M059J (cell line): ENCODE measurements at places on chromosomes 6 and 20. TPM values are rescaled to one million over a fixed set of nuclear protein-coding genes. Genes with fewer than 3 reads are reported as not detected.

Gene CDSN
- total RNA-seq: not detected in 2 replicates

Gene NKAIN2
- total RNA-seq: 0.15 TPM in 1 of 2 replicates, not detected in the other

DNA sequence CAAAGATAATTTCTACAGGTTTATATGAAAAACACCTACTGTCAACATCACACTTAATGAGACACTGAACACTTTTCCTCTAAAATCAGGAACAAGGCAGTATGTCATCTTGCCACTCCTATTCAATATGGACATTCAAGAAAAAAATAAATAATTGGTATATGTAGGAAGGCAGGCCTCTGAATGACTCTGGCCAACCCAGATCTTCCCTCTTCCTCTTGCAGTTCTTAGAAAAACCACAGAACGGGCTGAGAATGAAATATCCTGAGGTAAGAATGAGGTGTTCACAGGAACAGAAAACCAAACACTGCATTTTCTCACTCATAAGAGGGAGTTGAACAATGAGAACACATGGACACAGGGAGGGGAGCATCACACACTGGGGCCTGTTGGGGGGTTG, 1207.2 kb upstream of the CITED2 start:
- DNase-seq: peak; percentile 79

DNA sequence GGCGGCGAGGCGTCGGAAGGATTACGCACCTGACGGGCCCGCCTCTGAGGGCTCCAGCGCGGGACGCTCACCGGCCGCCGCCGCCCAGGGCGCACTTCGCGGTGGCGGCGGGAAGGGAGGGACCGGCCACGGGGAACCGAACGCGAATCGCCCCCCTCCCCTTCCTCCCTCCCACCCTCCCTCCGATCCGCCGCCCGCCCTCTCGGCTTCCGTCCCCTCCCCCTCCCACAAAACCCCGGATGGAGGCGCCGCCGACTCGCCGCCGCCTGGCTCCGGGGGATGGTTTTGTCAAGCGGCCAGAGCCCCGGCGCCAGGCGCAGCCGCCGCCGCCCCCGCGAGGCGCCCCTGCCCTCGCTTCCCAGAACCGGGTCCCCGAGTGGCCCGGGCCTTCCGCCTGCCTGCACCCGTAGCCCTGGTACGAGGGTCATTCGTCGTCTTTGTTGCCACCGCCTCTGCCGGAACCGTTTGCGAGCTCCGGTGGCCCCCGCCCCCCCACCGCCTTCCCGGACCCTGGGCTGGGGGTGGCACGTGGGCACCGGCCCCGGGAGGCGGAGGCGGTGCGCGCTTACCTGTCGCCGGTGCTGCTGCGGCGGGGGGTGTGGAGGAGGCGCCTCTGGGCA, 398 bp downstream of the ZBTB2 start:
- DNase-seq: no peak

DNA sequence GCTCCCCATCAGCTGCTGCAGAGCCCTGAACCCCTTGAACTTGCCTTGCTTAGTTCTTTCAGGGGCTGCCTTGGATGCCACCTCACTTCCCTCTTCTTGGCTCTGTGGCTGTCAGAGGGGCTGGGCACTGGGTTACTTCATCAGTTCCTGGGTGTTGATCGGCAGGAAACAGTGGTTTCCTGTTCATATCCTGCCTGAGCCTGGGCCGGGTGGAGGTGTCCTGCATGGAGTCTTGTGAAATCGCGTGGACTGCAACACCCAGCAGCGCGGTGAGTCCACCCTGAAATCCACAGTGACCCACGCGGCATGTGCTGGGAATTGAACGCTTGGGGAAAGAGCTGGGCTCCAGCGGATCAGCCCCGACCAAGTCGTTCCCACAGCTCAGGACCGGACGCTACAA, 97.5 kb downstream of the CDH26 start:
- DNase-seq: no peak

DNA sequence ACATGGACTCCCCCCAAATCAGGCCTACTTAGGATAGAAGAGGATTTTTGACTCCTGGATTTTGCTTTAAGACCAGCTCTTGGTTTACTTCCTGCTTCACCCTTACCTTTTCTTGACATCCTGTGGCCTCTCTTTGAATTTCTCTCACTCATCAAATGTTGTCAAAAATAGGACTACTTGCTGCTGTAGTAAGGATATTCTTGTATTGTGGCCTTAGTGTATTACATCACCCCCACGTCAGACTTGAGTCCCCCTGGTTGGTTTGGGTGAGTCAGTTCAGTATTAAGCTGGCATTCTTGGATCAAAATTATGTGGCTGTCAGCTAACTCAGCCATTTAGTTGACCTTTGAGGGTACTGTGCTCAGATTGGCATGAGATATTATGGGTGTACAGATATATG, 1.1 kb downstream of the TPX2 start:
- peak; percentile 87 for DNase-seq
